ENCODE measurements at places on chromosomes 2 and 18.

DNA sequence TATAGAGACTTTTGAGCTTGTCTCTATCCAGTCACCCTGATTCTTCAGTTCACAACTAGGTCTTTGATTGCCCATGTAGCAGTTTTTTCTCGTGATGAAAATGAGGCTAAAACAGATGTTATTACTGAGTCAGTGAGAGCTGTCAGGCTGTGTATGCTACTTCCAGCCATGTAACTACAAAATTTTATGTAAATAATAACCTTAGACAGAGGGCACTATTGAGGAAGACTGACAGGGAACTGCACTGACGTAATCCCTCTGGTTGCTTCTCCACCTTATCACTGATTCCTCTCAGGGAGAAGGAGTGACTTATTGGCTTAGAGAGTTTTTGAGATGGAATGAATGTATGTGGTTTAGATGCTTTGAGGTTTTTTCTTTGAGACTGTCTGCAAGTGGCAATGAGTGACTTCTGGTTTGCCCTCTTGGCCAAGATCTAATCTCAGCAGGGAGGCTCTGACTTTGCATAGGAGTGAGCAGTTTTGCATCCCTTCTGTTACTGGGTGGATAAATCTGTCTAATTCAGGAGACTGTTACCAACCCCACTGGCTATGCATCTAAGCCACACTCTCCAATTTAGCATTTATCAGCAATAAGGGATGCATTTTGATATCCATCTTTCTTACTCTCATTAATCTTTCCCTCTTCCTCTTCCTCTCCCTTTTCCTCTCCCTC, 555.2 kb upstream of the FANCL start:
- DNase-seq, result no peak

GRCh38 chr18:23970161-23971096, 44.1 kb upstream of the TTC39C start:
- DNase-seq, result no peak

DNA sequence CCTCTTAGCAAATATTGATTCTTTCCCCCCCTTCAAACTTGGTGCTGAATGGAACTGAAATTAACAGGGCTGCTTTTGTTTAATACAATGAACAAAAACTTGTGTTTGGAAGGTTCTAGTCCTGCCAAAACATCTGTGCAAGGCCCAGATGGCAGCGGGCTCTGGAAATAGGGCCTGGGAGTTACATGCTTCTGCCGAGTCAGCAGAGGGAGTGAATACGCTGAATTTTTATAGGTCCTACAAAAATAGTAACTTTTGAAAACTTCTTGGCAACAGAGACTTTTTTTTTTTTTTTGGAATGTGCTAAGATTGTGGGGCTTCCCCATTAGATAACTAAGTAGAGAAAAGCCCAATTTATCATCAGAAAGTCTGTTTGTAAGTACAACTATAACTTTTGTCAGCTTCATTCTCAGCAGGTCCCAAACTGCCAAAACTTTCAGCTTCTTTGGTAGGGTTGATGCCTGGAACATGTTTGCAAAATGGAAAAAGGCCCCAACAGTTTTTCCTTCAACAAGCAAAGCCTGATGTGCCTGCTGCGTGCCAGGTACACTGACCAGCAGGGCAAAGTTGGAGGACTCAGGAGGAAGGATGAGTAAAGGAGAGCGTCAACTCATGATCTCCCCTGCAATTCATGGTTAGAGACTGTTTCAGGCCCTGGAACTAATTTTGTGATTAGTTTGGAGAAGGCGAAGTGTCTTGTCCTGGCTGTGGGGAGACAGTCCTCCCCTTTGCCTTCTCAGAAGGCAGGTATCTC, 45.1 kb upstream of the HDAC4 start:
- peak; percentile 73 for DNase-seq

- peak; percentile 32 for DNase-seq
Measured at GRCh38 chr2:104844807-104845551, 8.9 kb upstream of the POU3F3 start.

DNA sequence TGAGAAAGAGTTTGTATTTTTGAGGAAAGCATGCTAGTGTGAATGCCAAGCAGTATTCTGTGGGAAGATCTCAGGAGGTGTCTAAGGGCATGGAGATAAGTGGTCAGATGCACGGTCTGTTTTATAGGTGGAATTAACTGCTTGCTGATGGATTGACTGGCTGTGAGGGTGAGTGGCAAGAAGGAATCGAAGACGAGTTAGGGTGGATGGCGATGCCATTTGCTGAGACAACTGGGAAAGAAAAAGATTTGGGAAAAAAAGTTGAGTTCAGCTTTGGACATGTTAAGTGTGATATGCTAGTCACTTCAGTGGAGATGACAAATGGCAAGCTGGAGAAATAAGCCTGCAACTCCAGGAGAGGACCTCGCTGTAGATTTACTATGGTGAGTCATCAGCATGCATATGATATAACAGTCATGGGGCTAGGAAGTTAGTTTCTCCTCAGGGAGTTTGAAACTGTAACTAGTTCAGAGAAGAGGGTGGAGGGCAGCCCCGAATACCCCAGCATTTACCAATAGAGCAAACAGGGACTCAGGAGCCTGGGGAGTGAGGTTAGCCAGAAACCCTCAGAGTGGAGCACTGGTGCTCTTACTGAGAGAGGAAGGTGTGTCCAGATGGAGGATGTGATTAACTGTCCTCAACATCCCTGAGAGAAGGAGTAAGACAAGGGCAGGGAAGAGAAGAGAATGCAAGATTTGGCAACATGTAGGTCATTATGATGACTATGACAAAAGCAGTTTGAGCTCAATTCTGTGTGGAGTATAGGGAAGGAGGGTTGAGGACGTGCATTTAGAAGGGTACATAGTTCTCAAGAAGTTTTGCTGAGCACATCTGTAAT, 2.0 kb upstream of the HK2 start:
- no peak for DNase-seq

GRCh38 chr2:180360283-180360618, 353.2 kb upstream of the CWC22 start:
- no peak for DNase-seq

- DNase-seq, result peak; percentile 28
Measured at GRCh38 chr2:102975996-102976975, 214.5 kb downstream of the TMEM182 start.

- DNase-seq, result no peak
Measured at GRCh38 chr2:235900631-235901030, 267.6 kb downstream of the GBX2 start.

DNA sequence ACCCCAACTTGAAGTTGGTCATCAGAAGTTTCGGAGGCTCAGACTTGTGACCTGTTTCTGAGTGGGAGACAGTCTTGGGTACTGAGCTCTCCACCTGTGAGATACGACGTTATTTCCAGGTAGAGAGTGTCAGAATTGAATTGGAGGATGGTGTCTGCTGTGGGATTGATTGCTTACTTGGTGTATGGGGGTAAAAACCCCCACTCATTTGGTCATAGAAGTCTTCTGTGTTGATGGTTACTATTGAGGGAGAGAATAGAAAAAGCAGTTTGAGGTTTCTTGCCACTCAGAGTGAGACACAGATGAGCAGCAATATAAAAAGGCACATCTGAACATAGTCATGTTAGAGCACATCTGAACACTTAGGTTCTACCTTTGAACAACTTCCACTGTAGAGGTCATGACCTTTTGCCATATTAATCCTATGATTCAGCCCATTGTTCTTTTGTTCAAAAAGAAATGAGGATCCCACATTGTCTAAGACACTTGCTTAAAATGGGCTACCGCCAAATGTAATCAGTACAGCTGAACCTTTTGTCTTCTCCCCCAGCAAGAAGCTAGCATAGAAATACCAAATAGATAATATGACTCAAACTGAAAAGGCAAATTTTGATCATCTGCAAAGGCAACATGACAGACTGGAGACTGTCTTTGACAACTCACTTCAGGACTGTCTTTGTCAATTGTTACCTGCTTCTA, 73.3 kb downstream of the NAB1 start:
- no peak for DNase-seq

GRCh38 chr2:225326969-225327368, 72.5 kb upstream of the NYAP2 start:
- no peak for DNase-seq

- no peak for DNase-seq
Measured at GRCh38 chr18:40852406-40852805, 1102.6 kb upstream of the PIK3C3 start.

GRCh38 chr2:133303150-133303549, 265.1 kb downstream of the NCKAP5 start:
- DNase-seq, result no peak

- DNase-seq, result no peak
Measured at GRCh38 chr18:56402872-56403516, 235.4 kb downstream of the TXNL1 start.

DNA sequence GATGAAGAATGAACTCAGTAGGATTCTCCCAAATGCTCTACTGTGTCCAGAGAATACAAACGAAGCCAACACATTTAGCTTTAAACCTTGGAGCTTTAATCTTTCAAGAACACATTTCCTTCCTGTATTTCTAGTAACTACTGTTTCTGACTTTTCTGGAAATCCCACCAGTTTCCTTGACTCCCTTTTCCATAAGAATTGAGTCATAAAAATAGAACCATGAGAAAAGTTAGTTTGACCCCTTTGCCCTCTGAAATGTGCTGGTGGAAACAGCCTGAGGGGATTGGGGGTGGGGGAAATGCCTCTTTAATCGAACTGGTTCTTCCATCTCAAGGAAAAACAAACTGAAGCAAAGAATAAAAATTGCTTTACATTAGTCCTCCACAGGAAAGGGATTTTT, 123.9 kb downstream of the TMEM17 start:
- no peak for DNase-seq

GRCh38 chr2:232880764-232881351, 10.8 kb downstream of the SNORC start:
- no peak for DNase-seq

DNA sequence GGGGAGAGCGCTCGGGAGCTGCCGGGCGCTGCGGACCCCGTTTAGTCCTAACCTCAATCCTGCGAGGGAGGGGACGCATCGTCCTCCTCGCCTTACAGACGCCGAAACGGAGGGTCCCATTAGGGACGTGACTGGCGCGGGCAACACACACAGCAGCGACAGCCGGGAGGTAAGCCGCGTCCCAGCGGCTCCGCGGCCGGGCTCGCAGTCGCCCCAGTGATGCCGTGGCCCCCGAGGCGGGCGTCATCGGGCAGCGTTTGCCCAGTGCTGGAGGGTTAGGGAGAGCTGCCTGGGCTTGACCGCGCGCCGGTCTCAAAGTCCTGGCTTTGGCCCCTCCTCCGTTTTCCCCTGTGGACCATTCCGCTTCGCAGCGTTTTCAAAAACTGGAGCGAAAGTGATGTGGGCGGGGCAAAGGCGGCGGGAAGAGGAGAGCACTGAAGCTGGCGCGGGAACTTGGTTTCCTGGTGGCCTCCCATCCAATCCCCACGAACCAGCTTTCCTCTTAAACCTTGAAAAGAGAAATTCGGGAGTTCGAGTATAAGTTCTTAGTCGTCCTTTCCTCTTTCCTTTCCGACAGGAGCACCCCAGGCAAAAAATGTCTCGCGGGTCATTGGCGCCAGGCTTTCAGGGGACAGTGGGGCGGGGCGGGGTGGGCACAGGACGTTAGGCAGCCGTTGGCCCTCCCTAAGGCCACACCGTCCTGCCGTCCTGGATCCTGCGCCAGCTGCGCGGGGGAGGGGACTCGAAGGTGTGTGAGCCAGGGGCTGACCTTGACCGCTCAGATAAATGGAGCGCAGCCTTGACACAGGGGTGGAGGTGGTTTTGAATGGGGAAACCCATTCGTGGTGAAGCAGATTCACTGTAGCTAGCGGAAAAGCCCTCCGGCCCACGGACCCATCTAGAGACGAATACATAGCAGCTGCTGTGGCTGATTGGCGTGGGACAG, 821 bp downstream of the TYMS start:
- DNase-seq, result peak; percentile 93

Data from right hindlimb (tissue), 1 donor.